Activated B cell treated with CpG ODN at 0.5 μM for 24 hours (primary cell): ENCODE measurements at places on chromosomes 4 and X.
A peak's percentile ranks its signal among the peaks of the same experiment; 100 is the strongest.

GRCh38 chr4:52869196-52869595, 7.1 kb downstream of the RASL11B start:
- DNase-seq = no peak

DNA sequence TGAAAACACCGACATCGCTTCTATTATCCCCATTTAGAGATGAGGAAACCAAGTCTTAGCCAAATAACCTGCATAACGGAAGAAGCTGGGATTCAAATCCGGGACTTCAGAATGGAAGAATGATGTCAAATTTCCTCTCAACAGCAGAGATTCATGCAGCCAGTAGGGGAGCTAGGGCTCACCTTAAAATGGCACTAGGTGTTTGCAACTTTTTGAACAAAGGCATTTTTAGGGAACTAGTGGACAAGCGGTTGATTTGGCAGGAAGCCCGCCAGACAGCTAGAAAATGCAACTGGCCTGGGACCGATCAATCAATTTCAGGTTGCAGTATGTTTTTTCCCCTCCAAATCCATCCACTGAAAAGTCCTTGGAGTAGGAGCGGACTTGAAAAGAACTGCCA, 224.2 kb downstream of the PTTG2 start:
- no peak for DNase-seq

- DNase-seq = no peak
Measured at GRCh38 chr4:169084954-169085353, 74.9 kb upstream of the CBR4 start.

- DNase-seq = no peak
Measured at GRCh38 chr4:67236788-67237187, 308.5 kb downstream of the CENPC start.

- DNase-seq = no peak
Measured at GRCh38 chrX:39935411-39936064, 162.2 kb downstream of the BCOR start.

- DNase-seq = no peak
Measured at GRCh38 chr4:142307857-142308256, 538.2 kb downstream of the INPP4B start.

- DNase-seq = no peak
Measured at GRCh38 chr4:174362340-174362739, 78.6 kb downstream of the CEP44 start.

DNA sequence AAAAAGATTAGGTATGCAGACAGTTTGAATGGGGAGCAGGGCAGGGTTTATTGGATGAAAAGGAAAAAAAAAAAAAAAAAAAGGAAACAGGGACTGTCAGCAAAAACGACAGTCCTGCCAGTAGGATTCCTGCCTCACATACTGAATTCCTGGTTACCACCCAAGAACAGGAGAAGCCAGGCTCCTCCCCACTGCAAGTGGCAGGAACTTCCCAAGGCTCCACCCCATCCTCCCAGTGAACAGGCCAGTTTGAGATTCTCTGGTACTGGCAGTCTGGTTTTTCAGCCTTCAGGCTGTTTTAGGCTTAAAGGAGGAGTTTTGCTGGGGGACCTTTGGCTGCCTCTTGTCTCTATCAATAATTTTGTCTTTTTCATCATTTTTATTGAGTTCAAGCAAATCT, 360.0 kb upstream of the CXorf51A start:
- DNase-seq = no peak

DNA sequence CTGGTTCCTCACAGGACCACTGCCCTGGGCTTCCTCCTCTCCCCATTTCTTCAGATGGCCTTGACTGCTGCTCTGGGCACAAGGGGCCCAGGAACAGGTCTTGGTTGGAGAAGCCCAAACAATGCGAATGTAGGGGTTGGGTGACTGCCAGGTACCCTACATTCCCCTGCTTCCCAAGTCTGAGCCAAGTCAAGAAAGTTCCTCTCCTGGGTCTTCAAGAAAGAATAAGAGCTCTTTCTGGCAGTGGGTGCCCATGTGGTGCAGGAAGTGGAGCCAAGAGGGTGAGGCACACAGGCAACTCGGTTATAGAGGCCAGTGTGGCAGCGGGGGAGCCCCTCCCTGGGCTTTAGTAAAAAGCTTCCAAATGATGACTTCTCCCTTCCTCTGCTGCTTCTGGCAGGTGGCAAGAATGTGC, 2.7 kb downstream of the SLC34A2 start:
- DNase-seq = no peak

DNA sequence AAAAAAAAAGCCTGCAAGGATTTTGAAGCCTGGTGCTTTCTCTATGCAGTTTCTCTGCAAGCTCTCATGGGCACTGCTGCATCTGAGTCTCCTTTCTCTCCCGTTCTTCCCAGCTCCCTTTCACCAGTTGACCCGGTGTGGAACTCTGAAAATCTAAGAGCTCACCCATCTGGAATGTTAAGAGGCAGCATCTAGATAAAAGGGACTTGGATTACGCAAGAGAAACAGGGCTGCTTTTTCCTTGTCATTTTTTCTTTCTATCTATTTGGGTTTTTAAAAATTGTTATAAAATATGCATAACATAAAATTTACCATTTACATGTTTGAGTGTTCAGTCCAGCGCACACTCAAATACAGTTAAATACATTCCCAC, 95.2 kb upstream of the RPS6KA3 start:
- DNase-seq = no peak

DNA sequence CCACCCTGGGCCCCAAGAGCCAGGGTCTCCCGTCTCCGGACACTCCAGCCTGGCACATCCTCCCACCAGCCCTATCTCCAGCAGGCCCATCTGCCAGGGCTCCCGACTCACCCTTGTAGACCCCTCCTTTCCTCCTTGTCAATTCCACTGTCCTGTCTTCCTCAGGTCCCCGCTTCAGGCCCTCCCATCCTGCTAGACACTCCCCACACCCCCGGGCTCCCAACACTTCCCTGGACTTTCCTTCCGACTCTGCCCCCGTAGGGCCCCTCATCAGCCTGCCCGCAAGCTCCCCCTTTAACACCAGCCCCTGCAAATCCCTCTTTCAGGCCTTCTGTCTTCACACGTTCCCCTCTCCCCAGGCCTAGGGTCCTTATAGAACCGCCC, 1.1 kb downstream of the PRAF2 start:
- no peak for DNase-seq

GRCh38 chrX:27600686-27601085, 10.5 kb downstream of the DCAF8L2 start:
- DNase-seq = no peak

DNA sequence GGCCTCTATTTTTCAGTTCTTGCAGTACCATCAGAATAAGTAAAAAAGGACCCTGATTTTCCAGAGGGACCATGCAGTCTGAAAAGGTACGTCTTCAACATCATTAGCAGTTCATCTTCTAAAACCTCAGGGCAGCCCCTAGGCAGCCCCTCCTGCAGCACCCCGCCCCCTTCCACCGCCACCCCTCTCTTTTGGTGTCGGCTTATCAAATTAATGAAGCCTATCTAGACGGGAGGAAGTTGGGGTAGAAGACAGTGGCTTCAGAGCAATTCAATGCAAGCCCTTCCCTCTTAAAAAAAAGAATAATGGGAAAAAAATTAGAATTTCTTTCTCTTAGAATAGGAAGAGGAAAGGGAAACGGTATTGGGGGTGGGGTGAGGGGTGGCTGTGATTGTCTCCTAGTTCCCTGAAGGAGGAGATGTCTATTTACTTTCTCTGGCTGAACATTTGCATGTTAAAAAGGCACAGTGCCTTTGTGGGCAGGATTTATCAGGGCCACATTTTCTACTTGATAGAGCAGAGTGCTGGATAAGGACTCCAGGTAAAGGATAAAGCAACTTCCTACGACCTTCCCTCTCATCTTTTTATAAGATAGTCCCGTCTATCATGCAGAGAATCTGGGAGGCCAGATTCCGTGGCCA, 159.4 kb downstream of the MGST2 start:
- DNase-seq = no peak

GRCh38 chr4:87500092-87500462, 29.1 kb downstream of the SPARCL1 start:
- no peak for DNase-seq

GRCh38 chr4:10021653-10022023, 341 bp upstream of the SLC2A9 start:
- DNase-seq = no peak

DNA sequence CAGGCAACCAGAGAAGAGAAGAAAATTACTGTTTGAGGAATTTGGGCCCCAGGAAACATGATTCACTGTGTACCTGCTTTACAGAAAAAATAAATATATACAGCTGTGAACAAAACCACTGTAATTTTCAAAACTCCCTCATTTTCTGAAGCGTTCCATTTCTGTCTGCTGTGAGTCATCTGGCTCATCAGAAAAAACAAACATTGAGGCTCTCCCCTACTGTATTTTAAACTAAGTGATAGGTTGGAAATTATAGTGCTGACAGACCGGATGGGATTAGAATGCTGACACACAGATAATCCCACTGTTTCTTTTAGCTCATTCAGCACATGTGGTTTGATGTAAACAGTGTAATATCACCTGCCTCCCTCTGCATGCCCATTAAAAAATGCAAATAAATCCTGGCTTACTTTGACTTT, 847.0 kb downstream of the TRIML1 start:
- no peak for DNase-seq

GRCh38 chrX:43615660-43616059, 40.4 kb upstream of the MAOA start:
- DNase-seq = no peak

DNA sequence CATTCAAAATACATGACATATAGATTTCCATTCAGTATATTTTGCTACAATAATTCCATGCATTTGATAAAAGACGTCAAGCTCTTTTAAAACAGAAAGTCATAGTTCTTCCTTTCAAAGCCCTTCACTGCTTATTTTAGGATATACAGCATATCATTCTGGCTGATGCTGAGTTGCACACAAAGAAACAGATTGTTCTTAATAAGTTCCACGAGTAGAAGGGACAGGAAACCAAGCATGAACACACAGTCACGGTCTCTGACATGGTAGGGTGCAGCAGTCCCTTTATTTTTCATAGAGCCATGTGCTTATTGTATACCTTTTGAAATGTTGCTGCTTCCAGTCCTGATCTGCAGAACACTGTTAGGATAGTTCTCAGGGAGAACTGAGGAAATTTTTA, 85.4 kb downstream of the MAGEB10 start:
- no peak for DNase-seq

GRCh38 chrX:29490606-29491005, 724.8 kb upstream of the MAGEB2 start:
- DNase-seq = no peak

DNA sequence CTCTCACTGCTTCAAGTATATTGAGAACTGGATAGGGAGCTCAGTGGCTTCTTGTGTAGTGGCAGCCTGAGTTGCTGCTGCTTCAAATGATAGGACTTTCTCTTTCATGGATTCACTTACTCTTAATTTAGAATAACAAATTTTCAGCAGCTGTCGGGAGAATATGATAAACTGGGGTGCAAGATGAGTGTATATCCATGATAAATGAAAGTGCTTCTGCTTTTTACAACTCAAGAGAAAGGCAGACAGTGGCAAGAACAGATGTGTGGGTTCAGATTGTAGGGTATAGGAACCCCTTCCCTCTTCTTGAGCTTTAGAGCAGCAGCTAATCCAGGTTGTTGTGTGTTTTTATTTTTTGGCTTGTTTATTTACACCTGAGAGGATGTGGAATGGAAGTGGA, 1.0 kb downstream of the SH3BGRL start:
- DNase-seq = no peak

DNA sequence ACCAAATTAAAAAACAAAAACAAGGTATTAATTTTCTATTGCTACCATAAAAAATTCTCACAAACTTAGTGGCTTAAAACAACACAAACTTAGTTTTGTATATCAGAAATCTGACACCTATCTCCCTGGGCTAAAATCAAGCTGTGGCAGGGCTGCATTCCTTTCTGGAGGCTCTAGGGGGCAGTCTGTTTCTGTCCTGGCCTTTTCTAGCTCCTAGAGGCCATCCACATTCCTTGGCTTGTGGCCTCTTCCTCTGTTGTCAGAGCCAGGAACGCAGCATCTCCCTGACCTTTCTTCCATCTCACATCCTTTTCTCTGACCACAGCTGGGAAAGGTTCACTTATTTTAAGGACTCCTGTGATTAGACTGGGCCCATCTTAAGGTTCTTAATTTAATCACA, 38.9 kb upstream of the TLR2 start:
- DNase-seq = no peak

GRCh38 chr4:173169428-173170181, 994 bp downstream of the GALNT7 start:
- DNase-seq = peak; percentile 72

GRCh38 chrX:14896273-14896672, 23.1 kb downstream of the MOSPD2 start:
- DNase-seq = no peak

GRCh38 chrX:27995611-27996010, 14.4 kb upstream of the DCAF8L1 start:
- no peak for DNase-seq

- DNase-seq = no peak
Measured at GRCh38 chr4:69858690-69859089, 1.3 kb downstream of the SULT1E1 start.

DNA sequence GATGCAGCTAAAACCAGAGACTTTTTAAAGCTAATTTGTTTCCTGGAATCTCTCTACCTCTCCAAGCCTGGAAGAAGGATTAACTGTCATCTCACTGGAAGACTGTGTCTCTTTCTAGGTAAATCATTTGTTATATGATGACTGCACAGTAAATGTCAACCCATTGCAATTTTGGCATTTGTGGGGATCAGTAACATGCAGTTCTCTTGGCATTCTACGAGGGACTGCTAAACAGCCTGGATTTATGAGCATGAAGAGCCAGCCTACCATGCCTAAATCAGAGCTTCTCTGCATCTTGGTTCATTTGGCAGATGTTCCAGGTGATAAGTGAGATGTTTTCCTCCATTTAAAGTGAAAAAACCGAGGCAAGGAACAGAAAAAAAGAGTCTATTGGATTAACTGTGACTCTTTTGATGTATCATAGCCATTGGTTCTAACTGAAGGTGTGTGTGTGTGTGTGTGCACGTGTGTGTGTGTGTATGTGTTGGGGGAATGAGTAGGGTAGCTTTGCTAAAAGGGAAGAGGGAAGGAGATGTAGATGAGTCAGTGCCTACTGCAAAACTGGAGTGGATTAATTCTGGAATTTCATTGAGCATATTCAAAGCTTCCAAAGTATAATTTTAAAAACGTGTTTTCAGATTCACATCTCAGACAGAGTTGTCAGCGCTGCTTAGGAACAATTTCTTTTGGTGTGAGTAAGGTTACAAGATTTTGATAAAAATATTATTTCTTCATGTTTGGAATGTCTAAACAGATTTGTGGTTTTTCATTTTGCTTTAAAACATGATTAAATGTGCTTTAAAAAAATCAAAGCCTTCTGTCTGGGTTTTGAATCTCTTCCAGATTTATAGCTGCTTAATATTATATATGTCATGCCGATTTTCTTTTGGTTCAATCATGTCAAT, 123.2 kb upstream of the LNX1 start:
- DNase-seq = no peak

DNA sequence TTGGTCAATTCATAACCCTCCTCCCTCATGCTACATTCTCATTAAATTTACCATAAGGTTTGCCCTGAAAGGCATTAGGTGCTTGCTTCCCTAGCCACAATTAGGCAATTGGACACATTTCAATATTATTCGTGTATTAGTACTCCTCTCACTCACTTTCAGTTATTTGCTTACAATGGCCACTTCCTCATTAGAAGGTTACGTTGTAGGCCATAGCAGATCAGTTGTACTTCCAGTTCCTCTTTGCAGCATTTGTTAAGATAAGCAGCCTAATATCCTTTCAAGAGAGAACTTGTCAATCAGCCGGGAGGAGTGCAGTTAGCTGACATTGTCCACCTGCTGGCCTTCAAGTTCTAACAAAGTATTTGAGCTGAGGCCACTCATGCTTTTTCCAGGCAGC, 1017.2 kb downstream of the PCDH7 start:
- DNase-seq = no peak
